ENCODE measurements at places on chromosomes 1 and 21. TPM values are rescaled to one million over a fixed set of nuclear protein-coding genes. Genes with fewer than 3 reads are reported as not detected.

GRCh38 chr1:9239622-9240401 lies 5.2 kb downstream of the H6PD start:
- H3K27me3 ChIP-seq = no peaks in the 10 kb centered on the region
- peak overlapping the region; percentile 17 for H3K27ac ChIP-seq
- H3K36me3 ChIP-seq = peaks cover 13% of the 10 kb centered on the region
- no peak for DNase-seq

DNA sequence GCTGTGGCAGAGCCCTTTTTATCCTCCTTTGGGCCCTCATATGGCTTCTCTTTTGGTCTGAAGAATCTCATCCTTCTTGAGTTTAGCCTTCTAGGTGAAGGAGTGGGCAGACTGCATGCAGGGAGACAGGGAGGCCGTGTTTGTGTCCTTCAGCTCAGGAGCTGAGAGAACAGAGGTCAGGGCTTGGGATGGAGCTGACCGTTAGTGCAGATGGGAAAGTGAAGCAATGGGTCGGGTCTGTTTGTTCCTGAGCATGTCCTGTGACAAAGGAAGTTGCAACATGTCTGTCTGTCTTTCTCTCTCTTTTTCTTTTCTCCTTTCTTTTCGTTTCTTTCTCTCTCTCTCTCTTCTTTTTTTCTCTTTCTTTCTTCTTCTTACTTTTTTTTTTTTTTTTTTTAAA lies 14.9 kb downstream of the MAPKAPK2 start:
- H3K27me3 ChIP-seq = no peaks in the 10 kb centered on the region
- no peak overlapping the region for H3K27ac ChIP-seq
- no peak overlapping the region for H3K4me3 ChIP-seq
- H3K36me3 ChIP-seq = peaks cover 23% of the 10 kb centered on the region
- H3K4me1 ChIP-seq = peaks cover 9% of the 10 kb centered on the region
- no peak for DNase-seq

Gene FNDC10
- 2.4 TPM for polyA plus RNA-seq

Gene SPATA6
- polyA plus RNA-seq = 8.2 TPM

DNA sequence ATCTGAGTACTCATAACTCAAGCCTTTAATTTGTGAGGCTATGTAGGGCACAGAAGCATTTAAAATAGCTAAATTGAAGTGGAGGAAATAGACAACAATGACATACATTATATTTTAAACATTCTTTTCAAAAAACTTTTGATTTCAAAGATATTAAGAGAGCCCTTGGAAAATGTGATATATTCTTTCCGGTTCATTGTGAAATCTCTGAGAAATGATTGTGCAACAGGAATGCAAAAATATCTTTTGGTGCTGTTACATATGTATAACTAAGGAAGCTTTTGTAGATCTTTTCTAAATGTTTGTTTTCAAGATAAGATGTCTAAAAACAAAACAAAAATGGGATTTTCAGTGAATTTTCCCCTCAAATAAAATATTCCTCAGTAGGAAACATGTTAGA lies 185.2 kb downstream of the LEPR start:
- no peaks in the 10 kb centered on the region for H3K36me3 ChIP-seq
- H3K27ac ChIP-seq = no peak overlapping the region
- H3K4me1 ChIP-seq = no peaks in the 10 kb centered on the region
- H3K27me3 ChIP-seq = no peaks in the 10 kb centered on the region

DNA sequence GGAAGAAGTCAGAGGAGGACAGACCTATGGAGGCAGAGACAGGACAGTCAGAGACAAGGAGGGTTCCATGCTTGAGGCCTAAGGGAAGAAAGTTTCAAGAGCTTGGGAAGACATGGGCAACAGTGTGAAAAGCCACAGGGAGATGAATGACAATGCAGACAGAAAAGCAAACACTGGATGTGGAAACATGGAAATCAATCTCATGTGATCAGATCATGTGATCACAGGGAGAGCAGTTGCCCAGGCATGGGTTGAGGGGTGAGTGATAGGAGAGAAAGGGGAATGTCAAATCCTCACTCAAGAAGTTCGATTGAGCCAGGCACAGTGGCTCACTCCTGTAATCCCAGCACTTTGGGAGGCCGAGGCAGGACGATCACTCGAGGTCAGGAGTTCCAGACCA lies 17.2 kb downstream of the PTAFR start:
- peaks cover 10% of the 10 kb centered on the region for H3K4me1 ChIP-seq
- no peak overlapping the region for H3K4me3 ChIP-seq
- DNase-seq = no peak

Gene WNT3A
- polyA plus RNA-seq = not detected

DNA sequence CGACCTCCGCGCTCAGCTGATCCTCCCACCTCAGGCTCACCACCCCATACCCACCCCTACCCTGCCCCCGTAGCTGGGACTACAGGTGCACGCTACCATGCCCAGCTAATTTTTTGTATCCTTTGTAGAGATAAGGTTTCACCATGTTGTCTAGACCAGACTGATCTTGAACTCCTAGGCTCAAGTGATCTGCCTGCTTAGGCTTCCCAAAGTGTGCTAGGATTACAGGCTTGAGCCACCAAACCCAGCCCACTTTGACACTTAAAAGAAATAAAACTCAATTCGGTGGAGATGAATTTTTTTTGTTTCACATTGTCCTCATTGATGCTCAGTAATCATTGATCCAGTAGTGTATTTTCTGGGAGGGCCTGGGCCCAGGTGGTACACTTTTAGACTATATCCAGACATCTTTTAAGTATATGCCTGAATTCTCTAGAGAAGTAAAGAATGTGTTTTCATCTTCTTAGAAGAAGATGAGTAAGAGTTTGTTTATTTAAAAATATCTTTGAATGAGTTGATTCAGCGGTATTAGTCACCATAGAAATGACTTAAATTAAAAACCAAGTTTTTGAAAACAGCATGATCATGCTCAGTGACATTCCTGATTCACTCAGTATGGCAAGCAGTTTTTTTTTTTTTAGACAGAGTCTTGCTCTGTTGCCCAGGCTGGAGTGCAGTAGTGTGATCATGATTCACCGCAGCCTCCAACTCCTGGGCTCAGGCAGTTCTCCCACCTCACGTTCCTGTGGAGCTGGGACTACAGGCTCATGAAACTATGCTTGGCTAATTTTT lies 57.8 kb downstream of the EPB41 start:
- DNase-seq = no peak
- no peaks in the 10 kb centered on the region for H3K36me3 ChIP-seq

DNA sequence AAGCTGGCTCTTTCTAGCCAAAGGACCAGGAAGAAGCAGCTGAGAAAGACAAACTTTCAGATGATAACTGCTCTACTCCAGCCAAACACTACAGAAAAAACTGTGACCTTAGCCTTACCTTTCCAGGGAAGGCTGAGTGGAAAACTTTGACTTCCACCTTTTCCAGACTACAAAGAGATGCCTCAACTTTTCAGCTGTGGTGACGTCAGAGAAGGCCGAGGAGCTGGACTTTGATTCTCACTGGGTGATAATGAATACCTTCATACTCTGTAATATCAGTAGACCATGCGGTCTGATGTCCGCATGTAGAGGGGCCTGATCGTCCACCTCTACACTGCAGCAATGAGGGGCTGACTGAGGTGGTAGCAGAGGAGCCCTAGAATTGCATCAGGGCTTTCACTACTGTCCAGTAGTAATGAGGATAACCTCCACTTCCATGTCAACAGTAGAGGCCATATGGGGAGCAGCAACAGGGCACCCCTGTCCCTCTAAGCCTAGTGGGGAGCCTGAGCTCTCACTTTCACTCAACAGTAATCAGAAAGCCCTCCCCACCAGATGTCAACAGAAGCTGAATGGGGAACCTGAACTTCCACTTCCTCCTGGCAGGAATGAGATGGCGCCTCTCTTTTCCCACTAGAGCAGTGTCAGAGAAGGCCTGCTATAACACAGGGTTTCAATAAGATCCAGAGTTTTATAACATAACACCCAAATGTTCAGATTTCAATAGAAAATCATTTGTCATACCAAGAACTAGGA lies 28.4 kb upstream of the PADI1 start:
- no peak overlapping the region for H3K27ac ChIP-seq

GRCh38 chr1:94273111-94273510 lies 35.7 kb upstream of the ARHGAP29 start:
- H3K4me1 ChIP-seq = no peaks in the 10 kb centered on the region
- H3K36me3 ChIP-seq = no peaks in the 10 kb centered on the region
- no peak overlapping the region for H3K4me3 ChIP-seq
- no peaks in the 10 kb centered on the region for H3K27me3 ChIP-seq
- DNase-seq = no peak
- H3K27ac ChIP-seq = no peak overlapping the region

GRCh38 chr1:113118266-113118665 lies 45.3 kb downstream of the LRIG2 start:
- peaks cover 72% of the 10 kb centered on the region for H3K36me3 ChIP-seq
- no peaks in the 10 kb centered on the region for H3K27me3 ChIP-seq
- H3K27ac ChIP-seq = no peak overlapping the region
- H3K4me3 ChIP-seq = no peak overlapping the region

DNA sequence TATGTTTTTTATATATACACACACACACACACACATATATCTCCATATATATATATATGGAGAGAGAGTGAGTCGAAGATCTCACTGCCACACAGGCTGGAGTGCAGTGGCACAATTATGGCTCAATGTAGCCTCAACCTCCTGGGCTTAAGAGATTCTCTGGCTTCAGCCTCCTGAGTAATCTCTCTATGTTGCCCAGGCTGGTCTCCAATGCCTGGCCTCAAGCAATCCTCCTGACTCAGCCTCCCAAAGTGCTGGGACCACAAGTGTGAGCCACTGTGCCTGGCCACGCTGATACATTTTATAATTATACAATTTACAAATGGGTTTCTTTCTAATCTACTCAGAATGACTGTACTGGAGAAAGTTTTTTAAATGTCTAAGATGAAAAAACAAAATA lies 664.2 kb downstream of the PTPRC start:
- H3K4me1 ChIP-seq = no peaks in the 10 kb centered on the region
- no peak overlapping the region for H3K4me3 ChIP-seq
- H3K27me3 ChIP-seq = no peaks in the 10 kb centered on the region

DNA sequence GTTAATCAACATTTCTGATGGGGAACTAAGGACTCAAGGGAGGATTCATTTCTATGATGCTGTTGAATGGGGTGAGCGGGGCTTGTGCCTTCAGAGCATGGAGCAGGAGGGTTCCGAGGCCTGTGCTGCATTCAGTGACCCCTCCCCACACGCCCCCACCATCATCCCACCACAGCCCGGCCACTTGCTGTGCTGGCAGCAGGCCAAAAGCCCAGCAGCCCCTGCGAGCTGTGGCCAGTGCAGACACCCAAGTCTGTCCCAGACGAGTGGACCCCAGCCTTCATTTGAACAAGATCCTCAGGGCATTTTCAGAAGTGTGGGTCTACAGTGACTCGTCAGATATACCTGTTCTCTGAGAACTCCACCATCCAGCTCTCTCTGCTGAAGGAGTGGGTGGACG lies 242.0 kb downstream of the GRIK3 start:
- no peak overlapping the region for H3K27ac ChIP-seq
- H3K27me3 ChIP-seq = no peaks in the 10 kb centered on the region
- no peak for DNase-seq
- no peaks in the 10 kb centered on the region for H3K36me3 ChIP-seq

Gene ACKR1
- 3.2 TPM for polyA plus RNA-seq

Gene SESN2
- 30.4 TPM for polyA plus RNA-seq

GRCh38 chr1:97114842-97115241 lies 393.3 kb downstream of the PTBP2 start:
- DNase-seq = no peak
- H3K27ac ChIP-seq = no peak overlapping the region
- no peaks in the 10 kb centered on the region for H3K36me3 ChIP-seq
- no peaks in the 10 kb centered on the region for H3K27me3 ChIP-seq
- no peak overlapping the region for H3K4me3 ChIP-seq

Data from large intestine (tissue), 12 donors.